T-helper 1 cell (primary cell): ENCODE measurements at places on chromosomes 11 and 22.

DNA sequence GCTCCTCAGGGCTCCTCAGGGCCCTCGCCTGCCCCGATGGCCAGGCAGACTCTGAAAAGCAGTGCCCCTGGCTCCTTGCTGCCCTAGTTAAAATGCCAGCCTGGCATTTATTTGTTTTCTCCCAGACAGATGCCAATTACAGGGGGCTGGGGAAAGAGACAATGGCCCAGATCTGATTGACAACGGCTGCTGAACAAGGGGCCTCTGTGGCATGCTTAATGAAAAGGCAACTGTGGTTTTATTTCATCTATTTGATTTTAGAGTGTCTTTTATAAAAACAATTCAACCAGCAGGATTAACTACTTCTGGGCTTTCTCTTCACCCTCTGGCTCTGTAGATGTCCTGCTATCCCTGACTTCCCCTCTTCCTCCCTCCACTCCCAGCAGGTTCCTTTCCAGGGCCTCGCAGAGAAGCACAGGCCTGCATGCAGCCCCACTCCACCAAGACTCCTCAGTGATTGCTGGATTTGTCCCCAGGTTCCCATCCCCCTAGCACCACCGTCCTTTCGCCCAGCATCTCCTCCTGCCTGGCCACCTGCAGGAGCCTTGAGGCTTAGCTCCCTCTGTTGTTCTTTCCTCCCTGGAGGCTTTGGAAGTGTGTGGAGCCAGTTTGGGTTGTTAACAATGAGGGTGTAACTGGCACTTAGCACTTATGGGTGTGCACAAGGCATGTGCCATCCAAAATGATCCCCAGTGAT is 171.1 kb downstream of the TENM4 start:
- no peak for DNase-seq

GRCh38 chr11:69485337-69486041 is 4.0 kb downstream of the LINC01488 start:
- DNase-seq: no peak

- no peak for DNase-seq
Measured at GRCh38 chr22:27134315-27134701, 476.9 kb downstream of the MIAT start.

DNA sequence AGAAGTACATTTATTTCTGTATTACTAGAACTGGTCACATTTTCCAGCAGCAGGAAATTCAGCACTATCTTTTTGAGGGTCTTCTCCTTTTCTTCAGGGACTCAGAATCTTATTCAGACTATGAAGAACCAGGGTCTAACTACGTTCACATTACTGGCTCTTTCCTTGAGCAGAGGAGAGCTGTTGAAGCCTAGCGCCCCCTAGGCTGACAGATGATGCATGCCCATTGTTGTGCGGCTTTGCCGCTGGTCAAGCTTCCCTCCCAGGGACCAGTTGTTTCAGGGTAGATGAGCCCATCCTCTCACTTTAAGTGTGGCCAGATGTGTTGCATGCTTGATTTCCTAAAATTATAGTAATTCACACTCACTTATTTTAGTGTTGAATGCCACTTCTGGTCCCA is 168.2 kb upstream of the PDGFD start:
- DNase-seq: no peak

GRCh38 chr11:96863520-96863919 is 473.7 kb downstream of the JRKL start:
- DNase-seq: no peak

- DNase-seq: no peak
Measured at GRCh38 chr11:15223318-15223717, 108.6 kb downstream of the INSC start.

GRCh38 chr11:102177974-102178631 is 67.9 kb downstream of the YAP1 start:
- DNase-seq: no peak

DNA sequence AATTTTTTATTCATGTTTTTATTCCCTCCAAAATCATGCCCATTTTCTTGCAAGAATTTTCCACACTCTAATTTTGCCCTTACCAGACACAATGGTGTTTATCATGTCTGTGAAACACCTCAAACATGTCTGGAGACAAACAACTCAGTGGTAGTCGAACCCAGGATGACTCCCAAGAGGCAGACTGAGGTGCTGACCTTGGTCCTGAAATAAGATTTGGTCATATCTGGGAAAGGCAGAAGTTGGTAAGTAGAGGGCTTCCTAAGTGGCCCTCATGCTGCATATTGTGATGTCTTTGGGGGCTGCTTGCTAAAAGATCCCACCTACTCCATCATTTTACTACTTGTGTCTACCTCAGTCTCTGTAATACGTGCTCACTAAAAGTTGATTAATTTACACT is 369.4 kb upstream of the ISX start:
- DNase-seq: no peak

GRCh38 chr11:117606211-117606610 is 190.8 kb downstream of the DSCAML1 start:
- DNase-seq: no peak

DNA sequence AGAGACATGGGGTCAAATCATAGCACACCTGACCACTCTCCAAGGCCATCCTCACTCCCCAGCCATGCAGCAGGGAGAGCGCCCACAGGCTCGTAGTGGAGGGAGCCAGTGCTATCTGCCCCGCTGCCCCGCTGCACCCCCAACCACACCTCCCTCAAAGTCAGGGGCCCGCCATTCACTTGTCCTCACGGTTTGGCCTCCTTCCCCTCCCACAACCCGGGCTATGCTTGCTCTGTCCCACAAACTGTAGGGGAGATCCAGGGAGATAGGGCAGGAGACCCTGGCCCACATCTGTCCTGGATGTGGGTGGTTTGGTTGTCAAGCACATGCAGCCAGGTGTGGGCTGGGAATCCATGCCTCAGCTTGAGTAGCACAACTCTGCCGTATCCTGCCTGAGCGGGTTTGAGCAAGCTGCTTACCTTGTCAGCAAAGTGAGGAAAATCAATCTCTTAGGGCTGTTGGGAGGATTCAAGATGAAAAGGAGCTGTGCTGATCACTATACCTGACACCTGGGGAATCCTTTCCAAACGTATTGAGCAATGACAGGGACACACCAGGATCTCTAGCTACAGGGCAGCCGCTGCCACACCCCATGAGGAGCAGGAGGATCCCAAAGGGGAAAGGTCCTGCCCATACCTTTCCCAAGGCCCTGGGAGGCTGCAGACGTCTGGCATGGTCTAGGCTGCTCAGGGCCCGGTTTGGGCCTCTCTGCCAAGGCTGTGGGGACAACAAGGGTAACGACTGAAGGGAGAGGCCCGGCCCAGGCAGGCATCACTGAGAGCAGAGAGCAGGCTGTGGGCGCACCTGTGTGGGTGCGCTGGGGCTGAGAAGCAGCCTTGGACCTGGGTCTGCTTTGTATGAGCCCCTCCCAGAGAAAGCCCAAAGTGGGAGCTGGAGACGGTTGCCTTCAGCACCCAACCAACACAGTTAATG is 23.3 kb downstream of the KCNJ5 start:
- DNase-seq: no peak

DNA sequence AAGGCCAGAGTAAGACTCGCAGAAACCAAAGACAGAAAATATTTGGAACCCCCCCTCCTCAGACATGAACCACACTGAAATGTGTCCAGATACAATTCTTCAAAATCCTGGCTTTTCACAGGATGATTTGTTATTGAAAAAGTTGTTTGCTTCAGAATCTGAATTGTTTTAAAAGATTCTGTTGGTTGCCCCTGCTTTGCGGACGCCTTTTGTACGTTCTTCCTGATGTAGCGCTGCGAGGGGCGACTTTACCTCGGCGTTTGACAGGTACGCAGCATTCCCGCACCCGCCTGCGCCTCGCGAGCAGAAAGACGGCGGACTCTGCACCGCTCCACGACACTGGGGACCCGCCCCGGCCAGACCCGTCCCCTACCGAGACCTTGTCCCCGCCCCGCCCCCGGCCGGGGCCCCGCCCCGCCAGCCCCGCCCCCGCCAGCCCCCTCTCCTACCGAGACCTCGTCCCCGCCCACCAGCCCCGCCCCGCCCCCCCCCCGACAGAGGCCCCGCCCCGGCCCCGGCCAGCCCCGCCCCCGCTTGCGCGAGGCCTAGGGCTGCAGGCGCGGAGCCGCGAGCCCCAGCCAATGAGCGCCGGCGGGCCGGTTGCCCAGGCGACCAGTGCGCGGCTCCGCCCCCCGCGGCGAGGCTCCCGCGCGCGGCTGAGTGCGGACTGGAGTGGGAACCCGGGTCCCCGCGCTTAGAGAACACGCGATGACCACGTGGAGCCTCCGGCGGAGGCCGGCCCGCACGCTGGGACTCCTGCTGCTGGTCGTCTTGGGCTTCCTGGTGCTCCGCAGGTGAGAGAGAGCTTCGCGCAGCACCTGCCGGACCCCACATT is at the start of gene GLB1L2:
GLB1L2 (plus strand) TSS at position 635 of the 835 bp plus-strand sequence; CDS start at position 709, 74 bp downstream.
- peak; percentile 68 for DNase-seq

GRCh38 chr22:49983148-49984042 is 22.8 kb downstream of the PIM3 start:
- DNase-seq: peak; percentile 20

DNA sequence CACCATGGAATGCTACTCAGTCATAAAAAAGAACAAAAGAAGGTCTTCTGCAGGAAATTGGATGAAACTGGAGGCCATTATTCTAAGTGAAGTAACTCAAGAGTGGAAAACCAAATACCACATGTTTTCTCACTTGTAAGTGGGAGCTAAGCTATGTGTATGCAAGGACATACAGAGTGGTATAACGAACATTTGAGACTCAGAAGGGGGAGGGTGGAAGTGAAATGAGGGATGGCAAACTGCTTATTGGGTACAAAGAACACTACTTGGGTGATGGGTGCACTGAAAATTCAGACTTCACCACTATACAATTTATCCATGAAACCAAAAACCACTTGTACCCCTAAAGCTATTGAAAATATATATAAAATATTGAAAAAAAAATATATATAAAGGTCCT is 13.4 kb upstream of the CAT start:
- DNase-seq: no peak

DNA sequence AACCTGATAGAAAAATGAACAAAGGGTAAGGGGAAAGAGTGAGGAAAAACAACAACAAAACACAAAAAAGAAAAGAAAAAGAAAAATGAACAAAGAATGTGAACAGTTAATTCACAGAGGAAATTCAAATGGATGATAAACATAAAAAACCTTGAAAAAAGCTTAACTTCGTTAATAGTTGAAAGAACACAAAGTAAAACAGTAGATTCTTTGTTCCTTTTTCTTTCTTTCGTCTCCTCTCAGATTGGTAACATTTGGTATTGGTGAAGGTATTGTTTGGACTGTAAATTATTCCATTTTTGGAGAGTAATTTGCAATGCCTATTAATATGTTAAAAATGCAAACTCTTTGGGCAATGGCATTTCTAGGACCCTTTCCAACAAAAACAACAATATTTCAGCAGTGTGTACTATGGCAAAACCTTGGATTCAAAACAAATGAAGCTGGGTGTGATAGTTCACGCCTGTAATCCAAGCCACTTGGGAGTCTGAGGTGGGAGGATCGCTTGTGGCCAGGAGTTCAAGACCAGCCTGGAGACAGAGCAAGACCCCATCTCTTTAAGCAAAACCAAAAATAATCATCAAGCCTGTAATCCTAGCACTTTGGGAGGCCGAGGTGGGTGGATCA is 3.3 kb upstream of the BACE1 start:
- no peak for DNase-seq

GRCh38 chr11:132318421-132319157 is 948.2 kb downstream of the NTM start:
- no peak for DNase-seq

DNA sequence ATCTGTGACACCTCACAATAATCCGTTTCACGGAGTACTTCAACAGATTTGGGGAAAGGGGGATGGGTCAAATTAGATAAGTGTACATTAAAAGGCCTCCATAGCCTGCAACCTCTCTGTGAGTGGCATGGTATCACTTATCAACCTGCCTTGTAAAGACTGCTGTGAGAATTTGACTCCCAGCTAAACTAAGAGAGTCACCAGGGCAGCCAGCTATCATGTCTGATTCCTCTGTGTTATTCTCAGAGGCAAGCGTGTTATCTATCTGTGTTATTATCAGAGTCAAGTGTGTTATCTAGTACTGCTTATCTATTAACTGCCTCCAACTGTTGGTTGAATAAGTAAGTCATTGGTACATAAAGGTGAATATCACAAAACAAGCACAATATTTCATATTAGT is 4.1 kb upstream of the FAM83F start:
- DNase-seq: no peak

DNA sequence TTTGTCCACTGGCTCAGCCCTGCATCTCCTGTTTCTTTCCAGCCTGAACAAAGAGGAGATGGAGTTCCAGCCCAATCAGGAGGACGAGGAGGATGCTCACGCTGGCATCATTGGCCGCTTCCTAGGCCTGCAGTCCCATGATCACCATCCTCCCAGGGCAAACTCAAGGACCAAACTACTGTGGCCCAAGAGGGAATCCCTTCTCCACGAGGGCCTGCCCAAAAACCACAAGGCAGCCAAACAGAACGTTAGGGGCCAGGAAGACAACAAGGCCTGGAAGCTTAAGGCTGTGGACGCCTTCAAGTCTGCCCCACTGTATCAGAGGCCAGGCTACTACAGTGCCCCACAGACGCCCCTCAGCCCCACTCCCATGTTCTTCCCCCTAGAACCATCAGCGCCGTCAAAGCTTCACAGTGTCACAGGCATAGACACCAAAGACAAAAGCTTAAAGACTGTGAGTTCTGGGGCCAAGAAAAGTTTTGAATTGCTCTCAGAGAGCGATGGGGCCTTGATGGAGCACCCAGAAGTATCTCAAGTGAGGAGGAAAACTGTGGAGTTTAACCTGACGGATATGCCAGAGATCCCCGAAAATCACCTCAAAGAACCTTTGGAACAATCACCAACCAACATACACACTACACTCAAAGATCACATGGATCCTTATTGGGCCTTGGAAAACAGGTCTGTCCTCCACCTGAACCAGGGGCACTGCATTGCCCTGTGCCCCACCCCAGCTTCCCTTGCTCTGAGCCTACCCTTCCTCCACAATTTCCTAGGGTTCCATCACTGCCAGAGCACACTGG is 5.0 kb downstream of the FTH1 start:
- no peak for DNase-seq

DNA sequence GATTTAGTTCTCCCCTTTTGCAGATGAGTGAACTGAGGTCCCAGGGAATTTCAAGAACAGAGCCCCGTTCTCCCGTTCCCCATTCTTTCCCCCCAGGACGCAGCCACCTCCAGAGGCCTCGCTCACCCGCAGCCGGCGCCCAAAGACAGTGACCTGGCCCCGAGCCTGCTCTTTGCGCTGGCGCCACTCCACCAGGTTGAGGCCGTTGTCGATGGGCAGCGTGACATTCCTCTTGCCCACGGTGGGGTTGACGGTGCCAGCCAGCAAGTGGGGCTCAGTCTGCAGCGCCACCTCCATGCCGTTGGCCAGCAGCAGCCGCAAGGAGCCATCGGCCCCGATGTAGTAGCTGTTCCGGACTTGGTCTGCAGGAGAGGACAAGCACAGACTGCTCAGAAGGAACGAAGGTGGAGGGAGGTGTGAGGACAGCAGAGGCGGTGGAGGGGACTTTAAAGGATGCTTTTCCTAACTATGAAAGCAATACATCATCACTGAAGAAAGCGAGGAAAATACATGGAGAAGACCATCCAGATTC is 101.4 kb upstream of the NARS2 start:
- DNase-seq: no peak
